ENCODE measurements at places on chromosomes 6 and 20.

- DNase-seq, result no peak
Measured at GRCh38 chr6:74161380-74161779, 465.4 kb downstream of the CD109 start.

DNA sequence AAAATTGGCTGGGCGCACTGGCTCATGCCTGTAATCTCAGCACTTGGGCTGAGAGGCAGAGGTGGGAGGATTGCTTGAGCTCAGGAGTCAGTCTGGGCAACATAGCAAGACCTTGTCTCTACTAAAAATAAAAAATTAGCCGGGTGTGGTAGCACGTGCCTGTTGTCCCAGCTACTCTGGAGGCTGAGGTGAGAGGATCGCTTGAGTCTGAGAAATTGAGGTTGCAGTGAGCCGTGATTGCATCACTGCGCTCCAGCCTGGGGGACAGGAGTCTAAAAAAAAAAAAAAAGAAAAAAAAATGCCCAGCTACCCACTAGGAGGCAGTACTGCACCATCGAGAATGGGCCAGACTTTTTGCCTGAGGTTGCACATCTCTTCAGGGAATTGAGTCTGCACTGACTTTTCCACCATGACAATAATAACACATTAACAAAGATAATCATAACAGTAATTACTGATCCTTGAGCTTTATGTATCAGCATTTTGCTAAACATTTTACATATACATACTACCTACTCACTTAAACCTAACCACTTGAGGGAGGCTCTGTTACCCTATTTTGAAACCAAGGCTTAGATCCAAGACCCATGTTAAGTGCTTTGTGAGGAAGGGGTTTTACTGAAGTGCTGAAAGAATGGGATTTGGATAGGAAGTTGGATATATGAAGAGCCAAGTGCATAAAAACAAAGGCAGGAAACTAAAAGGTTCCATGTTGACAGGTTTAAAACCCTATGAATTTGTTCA is 21.0 kb downstream of the SRSF3 start:
- DNase-seq, result no peak

DNA sequence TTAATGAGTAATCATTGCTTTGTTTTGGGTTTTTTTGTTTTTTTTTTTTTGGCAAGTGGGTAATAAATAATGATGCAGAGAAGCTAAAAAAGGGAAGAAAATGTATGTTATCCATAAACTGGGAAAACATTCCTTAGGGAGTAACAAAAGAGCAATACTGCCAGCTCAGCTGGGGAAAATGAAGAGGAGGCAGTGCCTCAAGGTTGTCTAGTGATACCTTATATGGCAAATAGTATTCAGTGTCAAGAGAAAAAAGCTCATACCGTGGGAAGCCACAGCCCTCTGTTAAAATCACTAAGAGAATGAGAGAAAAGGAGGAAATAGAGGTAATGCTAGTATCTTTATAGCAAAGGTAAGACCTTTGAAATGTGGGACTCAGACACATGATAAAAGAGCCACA is 47.1 kb upstream of the SMLR1 start:
- DNase-seq, result peak; percentile 44

GRCh38 chr6:138087593-138088325 is 19.5 kb downstream of the PERP start:
- DNase-seq, result no peak

GRCh38 chr6:43196337-43196736 is 14.3 kb downstream of the CUL9 start:
- DNase-seq, result no peak

- DNase-seq, result no peak
Measured at GRCh38 chr6:34867484-34867883, 20.4 kb downstream of the TAF11 start.

DNA sequence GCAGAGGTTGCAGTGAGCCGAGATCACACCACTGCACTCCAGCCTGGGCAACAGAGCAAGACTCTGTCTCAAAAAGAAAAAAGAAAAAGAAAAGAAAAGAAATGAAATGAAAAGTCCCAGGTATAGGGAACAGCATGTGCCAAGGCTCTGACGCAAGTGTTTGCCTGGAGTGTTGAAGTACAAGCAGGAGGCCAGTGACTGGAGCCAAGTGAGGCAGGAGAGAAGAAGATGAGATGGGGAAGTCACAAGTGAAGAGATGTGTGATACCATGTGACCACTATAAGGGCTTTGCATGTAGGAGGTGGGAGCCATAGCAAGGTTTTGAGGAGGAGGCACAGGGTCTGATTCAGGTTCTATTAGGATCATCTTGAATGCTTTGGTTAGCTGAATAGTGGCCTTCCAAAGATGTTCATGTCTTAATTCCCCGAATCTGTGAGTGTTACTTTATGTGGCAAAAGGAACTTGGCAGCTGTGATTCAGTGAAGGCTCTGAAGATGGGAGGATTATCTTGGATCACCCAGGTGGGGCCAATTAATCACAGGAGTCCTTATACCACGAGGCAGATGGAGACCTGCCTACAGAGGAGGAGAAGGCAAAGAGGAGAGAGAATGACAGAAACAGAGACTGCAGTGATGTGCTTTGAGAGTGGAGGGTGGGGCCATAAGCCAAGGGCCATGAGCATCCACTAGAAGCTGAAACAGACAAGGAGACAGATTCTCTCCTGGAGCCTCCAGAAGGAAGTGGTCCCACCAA is 91.1 kb upstream of the PTPN1 start:
- no peak for DNase-seq

DNA sequence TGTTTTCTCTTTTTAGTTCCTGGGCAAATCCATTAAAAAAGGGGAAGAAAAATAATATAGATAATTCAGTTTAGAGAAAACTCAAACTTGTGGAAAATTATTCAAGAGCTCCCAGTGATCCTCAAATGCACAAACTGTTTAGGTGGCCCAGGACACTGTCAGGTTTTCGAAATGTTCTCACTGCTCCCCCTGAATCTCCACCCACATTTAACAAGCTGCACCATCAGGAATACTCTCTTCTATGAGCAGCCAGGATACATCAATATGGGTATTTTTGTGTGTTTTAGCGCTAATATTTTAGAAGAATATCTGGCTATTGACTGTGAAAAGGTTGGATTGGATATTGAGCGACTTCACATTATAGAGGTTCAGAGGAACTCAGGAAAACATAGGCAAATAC is 43.9 kb downstream of the OR2B2 start:
- no peak for DNase-seq

DNA sequence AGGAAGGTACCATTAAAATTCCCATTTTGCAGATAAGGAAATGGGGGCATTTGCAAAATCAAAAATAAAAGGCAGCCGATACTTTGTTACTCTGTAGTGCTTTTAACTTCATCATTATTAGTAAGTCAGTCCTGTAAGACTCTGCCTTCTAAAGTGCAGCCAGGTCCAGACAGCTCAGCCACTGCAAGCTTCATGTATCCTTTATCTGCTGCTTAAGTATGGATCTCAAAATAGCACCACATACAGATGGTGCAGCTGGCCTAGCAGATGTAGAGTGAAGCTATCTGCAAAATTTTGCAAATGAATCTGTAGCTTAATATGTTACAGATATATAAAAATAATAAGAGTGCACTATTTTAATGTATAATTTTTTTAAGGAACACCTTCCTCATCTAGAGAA is 53.4 kb downstream of the NUS1 start:
- DNase-seq, result no peak

DNA sequence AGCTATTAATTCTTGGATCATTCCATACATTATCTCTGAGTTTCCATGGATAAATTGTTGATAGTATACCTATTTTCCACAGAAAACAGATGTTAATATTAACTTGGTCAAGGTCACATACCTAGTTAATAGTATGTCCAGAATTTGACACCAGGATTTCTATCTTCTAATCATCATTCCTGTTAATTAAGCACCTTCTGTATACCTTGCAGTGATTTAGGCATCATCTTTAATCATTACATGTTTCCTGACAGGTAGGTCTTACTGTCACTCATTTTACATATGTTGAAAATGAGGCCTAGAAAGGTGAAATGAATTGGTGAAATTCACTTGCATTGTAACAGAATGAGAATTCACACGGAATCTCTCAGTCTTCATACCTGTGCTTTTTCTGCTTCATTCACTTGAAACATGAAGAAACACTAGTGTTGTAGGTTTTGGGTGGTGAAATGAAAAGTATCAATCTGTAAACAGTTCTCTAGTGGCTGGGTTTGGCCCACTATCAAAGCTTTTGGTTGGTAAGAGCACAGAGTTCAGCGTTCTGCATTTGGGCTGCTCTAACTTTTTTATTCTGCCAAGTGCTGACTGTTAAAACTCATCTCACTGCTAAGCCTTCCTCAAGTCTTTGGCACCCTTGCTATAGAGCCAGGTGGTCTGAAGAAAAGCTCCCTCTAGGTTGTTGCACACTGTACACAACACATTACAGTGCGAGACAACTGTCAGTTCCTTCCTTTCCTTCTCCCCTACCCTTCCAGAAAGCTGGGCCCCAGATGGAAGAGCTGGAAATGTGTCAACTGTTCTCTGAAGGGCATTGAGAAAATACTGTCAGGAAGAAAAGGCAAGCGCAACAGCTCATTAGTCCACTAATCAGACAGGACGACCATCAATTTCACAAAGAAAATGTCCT is 57.8 kb upstream of the C20orf144 start:
- DNase-seq, result no peak

GRCh38 chr6:168221000-168221399 is 98.6 kb downstream of the DACT2 start:
- no peak for DNase-seq

DNA sequence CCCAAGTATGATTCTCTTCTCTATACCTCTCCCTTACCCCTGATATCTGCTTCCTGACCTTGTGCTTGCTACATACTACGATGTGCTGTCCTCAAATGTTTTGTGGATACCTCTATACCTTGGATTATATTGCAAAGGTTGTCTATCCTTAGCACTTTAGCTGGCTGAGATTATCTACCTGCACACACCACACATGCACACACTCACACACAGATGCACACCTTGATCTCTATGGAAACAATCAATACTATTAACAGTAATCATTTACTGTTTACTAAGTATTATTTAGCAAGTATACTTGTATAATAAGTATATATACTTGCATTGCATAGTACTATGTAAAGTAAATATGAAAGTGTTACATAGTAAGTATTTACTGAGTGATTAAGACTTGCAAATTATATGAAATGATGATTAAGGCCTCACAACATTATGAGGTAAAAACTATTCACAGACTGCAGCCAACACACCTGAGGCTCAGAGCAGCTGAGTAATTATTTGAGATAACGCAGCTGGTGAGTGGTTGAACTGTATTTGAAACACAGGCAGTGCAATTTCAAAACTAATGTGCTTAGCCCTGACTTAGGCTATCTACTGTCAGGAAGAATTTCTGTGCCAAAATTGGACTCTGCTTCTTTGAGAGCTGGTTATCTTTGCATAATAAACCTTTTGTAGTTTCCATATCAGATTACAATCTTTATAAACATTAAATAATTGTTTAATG is 699.9 kb downstream of the FRK start:
- DNase-seq, result no peak

GRCh38 chr20:42402455-42402854 is 784.3 kb upstream of the CHD6 start:
- DNase-seq, result no peak

DNA sequence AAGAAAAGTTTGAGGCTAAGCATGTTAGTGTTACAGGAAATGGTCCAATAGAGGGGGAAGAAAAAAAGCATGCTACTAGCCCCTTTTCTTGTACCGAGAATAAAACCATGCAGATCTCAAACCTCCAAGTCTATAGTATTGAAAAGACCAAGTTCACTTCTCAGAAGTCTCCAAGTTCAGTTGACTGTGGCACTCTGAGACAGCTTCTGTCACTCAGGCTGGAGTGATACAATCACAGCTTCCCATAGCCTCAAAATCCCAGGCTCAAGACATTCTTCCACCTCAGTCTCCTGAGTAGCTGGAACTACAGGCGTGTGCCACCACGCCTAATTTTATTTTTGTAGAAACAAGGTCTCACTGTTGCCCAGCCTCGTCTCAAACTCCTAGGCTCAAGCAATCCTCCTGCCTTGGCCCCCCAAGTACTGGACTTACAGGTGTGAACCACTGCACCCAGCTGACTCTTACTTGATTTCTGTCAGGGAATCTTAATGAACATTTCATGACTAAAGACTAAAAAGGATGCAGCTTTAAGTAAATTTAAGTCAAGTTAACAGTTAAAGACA is 16.2 kb downstream of the C6orf62 start:
- DNase-seq, result no peak

- DNase-seq, result no peak
Measured at GRCh38 chr6:107644513-107644912, 154.6 kb downstream of the SOBP start.

DNA sequence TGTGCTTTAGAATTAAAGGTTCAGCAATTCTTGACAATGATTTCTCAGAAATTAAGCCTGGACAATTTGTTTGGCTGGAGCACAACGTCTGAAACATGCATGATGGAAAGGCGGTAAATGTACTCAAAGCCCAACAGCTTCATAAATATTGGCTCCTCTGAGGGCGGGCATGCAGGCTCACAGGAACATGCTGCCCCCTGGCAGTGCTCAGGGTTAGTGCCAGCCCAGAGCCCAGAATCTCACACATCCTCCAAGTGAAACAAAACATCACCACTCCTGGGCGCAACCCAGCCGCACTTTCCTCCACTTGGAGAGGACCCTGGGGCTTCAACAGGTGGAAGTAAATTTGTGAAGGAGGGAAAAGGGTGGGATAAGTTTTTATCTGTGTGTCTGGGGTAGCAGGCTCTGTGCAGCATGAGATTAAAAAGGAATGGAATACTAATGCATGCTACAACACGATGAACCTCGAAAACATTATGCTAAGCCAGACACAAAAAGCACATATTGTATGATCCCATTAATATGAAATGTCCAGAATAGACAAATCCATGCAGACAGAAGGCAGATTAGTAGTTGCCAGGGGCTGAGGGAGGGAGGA is 54.1 kb upstream of the PTPRT start:
- DNase-seq, result no peak

DNA sequence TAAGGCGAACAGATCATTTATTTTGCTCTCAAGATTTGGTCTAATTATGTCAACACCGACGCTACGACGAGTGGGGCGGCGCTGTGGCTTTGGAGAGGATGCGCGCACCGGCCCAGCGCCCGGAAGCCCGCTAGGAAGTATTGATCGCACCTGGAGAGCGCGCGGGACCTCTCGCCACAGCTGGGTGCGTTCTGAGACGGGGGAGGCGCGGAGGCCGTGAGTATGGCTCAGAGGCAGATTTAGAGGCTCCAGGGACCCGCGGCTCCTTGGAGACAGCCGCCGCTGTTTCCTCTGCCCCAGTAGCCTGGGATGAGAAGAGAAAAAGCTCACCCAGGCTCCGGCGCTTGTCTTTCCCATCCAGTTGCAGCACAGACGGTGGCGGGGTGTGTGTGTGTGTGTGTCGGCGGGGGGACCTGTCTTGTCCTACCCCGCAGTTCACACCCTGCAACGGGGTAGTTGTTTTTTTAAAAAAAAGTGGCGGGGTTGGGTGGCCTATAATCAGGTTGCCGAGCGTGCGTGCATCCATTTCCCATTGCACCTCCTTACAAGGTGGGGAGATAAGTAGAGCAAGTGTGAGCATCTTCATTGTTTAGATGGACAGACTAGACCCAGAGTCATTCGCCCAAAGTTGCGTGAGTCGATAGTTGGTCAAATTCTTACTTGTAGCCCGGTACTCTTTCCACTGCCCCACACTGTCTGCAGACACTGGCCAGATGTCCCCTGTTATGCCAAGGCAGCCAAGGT is 11.2 kb downstream of the TFAP2D start:
- no peak for DNase-seq

GRCh38 chr20:62474604-62475026 is 1.2 kb downstream of the GATA5 start:
- no peak for DNase-seq

Measured in fibroblast of skin of left biceps (primary cell).